Effector memory CD4-positive, alpha-beta T cell (primary cell): ENCODE measurements at places on chromosomes 16 and 17.

DNA sequence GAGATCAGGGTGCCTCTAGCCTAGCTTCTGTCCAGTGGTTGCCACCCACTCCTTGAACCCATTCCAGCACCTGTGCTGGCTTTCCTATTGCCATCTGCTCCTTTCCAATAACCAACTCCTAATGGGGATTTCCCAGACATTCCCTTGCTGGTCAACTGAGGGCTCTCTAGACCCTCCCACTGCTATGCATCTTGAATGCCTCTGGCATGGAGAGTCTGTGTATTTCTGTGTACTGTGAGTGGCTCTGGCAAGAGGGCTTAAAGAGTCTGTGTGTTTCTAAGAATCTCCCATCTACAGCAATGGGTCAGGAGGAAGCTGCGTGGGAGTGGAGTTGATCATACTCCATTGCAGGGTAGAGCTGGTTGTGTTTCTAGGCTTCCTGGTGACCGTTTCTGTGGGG is 11.0 kb upstream of the EPN3 start:
- no peak for DNase-seq

GRCh38 chr17:43940630-43941029 is 1.6 kb downstream of the PPY start:
- no peak for DNase-seq

DNA sequence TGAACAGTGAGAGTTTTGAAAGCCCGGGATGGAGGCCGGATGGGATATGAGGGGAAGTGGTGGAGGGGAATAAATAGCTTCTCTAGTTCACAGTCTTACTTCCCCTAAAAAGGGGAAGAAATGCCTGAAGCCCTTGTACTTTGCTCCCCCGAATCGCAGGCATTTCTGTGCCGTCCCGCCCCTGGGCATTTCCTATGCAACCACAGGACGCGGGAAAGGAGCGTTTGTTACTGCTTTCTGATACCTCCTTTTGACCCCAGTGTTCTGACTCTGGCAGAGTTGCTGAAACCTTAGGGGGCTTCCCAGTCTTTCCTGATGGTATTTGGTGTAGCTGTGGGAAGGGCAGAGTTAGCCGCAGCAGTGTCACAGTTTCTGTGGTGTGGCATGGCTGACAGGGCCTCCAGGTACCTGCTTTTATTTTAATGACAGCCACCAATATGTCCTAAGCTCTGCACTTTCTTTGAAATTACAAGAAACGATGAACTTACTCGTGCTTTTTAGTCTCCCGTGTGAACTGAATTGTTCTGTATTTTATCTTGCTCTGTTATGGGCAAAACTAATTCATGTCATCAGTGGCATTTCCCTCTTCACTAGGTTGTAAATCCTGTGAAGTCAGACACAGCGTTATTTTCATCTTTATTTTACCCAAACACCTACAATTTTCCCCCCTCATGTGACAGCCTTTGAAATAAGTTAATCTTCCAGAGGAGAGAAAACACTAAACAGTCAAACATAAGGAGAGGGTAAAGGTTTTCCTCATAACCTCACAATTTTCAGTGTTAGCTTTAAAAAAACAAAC is 27.1 kb downstream of the USP10 start:
- DNase-seq = no peak

GRCh38 chr17:61431594-61432311 is 20.5 kb upstream of the TBX4 start:
- DNase-seq = no peak

DNA sequence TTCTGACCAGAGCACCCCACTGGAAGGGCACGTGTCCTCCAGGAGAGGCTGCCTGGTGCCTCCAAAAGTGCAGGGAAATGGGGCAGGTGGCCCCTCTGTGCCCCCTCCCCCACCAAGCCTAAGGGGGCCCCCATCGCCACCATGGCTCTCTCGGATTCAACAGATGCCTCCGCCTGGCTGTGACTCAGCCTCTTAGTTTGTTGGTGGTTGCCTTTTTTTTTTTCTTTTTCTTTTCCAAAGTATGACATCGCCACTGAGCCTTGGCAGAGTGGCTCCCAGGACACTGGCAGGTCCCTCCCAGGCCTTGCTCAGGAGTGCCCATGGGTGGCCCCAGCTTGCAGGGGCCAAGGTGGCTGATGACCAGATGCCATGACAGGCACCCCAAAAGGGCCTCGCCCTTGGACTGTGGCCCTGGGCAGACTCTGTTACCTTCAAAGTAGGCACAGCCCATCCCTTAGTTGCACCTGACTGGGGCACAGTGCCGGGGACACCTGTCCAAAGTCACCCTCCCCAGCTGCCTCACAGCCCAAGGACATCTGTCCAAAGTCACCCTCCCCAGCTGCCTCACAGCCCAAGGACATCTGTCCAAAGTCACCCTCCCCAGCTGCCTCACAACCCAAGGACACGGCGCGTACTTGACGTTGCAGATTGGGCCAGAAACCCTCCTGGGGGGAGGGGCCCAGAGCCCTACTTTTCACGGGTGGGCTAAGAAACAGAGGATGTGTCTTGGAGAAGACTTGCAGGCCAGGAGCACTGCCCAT is 29.6 kb downstream of the NPTX1 start:
- no peak for DNase-seq

DNA sequence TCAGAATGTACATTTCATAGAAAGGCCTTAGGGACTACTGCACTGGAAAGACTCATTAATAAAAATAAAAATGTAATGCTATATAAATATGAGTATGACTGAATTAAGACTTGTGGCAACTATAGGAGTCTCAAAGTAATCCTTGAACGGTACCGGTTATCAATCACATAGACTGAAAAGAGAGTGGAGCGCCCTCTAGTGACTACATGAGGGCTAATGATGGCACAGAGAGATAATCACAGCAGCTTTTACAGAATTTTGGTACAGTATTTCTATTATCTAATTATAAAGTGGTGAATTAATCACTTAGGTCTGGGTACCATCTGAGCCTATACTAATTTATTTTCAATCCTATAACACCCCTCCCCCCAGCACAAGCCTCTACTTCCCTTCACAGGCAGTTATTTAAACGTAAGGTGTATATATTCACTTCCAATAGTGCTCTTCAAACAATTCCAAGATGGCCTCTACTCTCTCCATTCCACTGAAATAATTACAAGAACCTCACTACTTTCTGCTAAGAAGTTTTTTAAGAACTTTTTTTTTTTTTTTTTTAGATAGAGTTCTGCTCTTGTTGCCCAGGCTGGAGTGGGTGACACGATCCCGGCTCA is 40.7 kb upstream of the ANKFY1 start:
- DNase-seq = peak; percentile 6

DNA sequence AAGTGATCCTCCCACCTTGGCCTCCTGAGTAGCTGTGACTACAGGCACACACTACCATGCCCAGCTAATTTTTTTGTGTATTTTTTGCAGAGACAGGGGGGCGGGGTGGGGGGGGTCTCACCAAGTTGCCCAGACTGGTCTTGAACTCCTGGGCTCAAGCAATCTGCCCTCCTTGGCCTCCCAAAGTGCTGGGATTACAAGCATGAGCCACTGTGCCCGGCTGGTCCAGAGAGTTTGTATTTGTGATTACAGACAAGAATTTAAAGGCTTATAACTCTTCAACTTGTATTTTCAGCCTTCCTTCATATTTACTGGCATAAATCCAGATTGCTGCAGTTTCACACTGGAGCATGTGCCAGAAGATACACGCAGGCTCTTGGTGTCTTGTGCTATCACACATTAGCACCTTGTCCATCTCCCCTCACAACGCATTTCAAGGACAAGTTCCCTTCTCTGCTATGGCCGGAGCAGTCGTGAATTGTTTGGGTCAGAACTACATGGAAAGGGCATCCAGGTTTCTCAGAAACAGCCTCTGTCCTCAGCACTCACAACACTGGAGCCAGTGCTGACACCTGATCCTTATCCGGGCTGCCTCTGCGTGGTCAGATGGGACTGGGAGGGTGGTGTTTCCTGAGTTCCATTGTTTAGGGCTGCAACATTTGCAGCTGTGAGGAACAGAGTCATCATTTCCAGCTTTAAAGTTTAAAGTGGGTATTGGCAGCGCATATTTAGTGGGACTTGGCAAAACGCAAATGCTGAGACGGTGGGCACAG is 28.1 kb downstream of the WSCD1 start:
- no peak for DNase-seq

GRCh38 chr17:59963738-59964481 is 630 bp downstream of the RNFT1 start:
- DNase-seq = peak; percentile 17
